Hepatic stellate cell (primary cell): ENCODE measurements at places on chromosomes 12 and 14.

DNA sequence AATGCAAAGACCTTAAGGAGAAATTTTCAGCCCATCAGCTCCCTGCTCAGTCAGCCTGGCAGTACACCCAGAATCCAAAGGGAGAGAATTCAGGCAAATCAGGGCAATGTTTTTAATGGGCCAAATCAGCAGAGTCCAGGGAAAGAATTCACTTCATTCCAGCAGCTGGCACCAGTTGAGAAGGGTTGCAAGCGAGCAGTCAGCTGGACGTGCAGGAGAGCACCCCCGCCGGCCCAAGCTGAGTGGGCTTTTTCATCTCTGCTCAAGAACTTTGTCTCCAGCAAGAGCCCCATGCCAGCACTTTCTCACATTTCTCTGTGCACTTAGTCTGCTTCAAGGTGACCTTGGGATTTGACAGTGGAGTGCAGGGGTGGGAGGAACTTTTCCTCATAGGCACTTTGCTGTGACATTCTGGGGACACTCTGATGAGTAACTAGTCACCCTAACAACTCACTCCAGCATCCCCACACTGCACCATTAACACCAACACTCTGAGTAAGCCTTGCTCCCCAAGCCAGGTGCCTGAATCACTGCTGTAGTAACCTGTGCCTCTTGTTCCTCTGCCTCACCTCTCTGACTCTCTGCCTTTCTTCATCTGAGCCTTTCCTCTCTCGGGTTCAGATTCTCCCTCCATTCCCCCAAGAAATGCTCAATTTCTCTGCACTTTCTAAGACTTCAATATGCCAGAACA lies 2.2 kb downstream of the ENDOU start:
- no peak for DNase-seq

DNA sequence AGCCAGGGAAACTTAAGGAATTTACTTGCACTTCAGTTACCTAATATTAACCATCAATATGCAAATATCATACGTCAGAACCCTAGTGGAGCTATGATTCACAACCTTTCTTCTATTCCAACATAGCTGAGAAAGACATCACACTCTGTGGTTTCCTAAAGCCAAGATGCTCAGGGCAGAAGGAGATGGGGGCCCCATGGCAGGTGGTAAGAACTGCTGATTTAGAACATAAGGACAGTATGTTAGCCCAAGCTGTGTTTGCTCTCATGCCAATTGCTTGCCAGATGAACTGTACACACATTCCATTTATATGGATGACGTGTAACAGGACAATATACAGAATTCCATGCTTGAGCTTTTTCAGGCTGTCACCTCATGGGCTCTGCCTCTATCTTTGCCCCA lies 34.6 kb downstream of the HECTD4 start:
- peak; percentile 19 for DNase-seq

GRCh38 chr14:77923131-77923936 lies 123.4 kb downstream of the ADCK1 start:
- no peak for DNase-seq

- DNase-seq = no peak
These were observed 1.3 kb downstream of the BCL2L2 start for GRCh38 chr14:23307687-23308644.

DNA sequence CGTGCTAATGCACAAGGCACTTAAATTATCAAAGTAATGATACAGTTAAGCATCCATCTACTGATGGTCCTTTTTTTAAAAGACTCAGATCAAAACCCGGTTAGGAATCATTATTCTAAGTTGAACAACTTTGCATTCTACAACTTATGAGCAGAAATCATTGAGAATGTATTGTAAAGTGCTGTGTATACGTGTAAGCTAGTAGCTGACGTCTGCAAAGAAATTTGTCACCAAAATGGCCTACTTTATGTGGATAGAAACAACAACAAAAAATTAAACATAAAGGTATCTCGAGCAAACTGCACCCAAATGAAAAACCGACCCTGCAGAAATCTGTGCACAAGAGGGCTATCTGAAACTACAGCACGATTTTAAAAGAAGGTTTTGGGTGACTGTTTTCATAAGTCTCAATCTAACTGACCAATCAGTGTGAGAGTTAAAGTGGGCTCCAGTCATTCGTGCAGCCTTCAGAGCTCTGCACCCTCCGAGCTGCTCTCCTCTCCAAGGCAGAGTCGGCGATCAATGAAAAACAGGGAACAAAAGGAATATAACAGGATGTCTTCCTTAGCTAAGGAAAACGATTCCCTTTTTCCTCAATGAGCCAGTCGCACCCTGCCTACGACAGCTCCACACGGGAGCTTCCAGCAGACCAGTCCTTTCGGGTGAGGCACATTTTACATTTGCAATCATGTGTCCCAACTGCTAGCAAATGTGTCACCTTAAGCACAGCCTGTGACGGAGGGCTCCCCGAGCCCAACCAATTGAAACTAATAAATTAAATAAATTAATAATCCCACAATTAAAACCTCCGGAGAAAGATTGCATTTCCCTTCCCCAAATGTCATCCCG lies 200.7 kb upstream of the FOXN3 start:
- DNase-seq = peak; percentile 61

DNA sequence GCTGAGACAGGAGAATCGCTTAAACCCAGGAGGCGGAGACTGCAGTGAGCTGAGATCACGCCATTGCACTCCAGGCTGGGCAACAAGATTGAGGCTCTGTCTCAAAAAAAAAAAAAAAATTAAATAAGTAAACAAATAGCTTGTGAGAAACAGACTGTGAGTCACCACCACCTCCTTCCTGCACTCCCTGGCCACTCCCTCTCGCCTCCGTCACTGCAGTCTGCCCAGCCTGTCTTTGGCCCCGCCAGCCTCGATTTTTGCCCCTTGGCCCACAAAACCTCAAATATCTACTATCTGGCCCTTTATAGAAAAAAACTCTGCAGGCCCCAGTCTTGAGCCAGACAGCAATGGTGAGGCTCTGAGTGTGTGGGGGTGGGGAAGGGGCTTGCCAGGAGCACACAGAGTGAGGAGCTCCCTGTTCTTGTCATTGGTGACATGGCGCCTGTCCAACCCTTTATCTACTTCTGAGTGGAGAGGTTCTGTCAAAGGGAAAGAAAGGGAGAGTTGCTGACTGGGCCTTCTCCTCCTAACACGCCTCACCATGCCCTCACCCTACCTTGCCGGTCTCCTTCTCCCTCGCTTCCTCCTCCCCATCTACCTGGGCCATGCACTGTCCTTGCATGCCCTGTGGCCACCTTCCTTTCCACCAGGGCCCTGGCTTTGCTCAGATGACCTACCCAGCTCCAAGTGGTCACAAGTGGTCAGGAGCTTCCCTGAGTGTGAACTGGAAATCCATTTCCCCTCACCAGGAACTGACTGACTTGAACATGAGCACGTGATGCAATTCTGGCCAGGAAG lies 22.1 kb downstream of the LGMN start:
- peak; percentile 90 for DNase-seq

DNA sequence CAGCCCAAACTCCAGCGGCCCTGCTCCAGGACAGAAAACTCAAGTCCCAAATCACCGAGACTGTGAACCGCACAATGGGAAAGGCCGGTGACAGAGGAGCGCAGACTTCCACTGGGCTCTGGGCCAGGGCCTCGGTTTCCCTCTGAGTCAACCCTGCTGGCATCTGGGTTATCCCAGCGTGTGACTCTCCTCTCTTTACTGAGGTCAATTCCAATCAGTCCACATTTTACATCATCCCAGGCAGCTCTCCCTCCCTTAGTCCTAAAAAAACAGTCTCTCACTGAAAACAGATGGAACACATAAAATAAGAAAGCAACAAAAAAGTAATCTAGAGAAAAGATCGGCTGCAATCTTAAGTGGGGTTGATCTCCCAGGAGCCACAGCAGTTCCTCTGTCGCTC lies 36.9 kb downstream of the ITPK1 start:
- no peak for DNase-seq

GRCh38 chr12:30850684-30851083 lies 75.9 kb upstream of the TSPAN11 start:
- DNase-seq = no peak

DNA sequence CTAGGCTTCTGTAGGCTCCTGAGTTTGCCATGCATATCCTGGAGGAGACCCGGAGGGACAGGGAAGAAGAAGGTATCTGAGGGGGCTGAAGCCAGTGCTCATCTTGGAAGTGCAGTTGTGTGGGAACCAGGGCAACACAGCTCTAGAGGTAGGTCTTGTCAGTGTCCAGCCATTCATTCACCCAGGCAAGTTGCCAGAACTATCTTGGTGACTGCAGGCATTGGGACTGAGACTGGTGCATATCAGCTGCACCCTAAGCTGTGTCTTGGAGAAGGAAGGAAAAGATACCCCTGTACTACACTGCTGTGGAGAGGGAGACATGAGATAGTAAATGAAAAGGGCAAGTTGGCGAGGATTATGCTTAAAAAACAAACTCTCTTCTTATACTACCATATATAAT lies 4.9 kb upstream of the WIF1 start:
- DNase-seq = no peak

DNA sequence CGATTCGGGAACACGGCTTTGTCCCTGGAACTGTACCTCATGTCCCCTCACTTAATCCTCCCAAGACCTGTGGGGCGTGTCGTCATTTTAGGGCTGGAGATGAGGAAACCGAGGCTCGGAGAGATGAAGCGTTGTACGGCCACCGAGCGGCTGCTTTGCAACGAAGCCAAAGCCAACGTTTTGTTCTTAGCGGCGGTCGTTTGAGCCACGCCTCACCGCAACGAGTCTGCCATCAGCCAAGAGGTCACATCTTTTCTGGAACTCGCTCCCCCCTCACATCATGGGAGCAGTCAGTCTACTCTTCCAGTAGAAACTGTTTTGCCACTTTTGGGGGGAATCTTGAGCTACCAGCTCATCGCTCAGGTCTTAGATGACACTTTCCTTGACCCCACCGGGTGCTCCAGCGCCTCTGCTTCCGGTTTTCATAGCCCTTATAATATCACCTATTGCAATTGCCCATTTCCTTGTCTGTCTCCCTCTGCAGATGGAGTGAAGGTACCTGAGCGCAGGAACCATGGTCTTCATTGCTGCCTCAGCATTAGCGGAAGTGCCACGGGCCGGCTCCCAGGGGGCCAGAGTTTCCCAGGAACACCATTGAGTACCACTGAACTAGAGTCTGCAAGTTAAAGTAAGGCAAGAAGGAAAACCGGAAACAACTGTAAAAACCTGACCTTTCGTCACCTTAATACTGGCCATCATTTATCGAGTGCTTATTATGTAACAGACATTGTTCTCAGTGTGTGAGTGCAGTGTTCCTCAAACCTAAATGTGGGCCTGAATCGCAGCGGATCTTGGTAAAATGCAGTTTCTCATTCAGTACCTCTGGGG lies 19.6 kb downstream of the NINJ2 start:
- DNase-seq = no peak

- peak; percentile 30 for DNase-seq
These were observed 68.7 kb downstream of the BORCS5 start for GRCh38 chr12:12425616-12426015.

GRCh38 chr12:42779186-42779859 lies 189.8 kb upstream of the PRICKLE1 start:
- no peak for DNase-seq
